ENCODE measurements at places on chromosomes 11 and 22. TPM values are rescaled to one million over a fixed set of nuclear protein-coding genes. Genes with fewer than 3 reads are reported as not detected.

GRCh38 chr11:130646881-130647280 lies 198.4 kb downstream of the ADAMTS15 start:
- H3K27me3 ChIP-seq: no peaks in the 10 kb centered on the region
- no peak overlapping the region for H3K4me3 ChIP-seq
- H3K27ac ChIP-seq: no peak overlapping the region

- peaks cover 19% of the 10 kb centered on the region for H3K4me1 ChIP-seq
- peak overlapping the region; percentile 64 for H3K27ac ChIP-seq
- H3K36me3 ChIP-seq: peaks cover 9% of the 10 kb centered on the region
- DNase-seq: peak; percentile 65
- H3K4me3 ChIP-seq: peak overlapping the region; percentile 81
- no peaks in the 10 kb centered on the region for H3K27me3 ChIP-seq
These were observed 517 bp downstream of the SPINDOC start for GRCh38 chr11:63813563-63814382.

GRCh38 chr11:104366321-104366734 lies 202.4 kb upstream of the PDGFD start:
- H3K4me3 ChIP-seq: no peak overlapping the region
- no peak overlapping the region for H3K27ac ChIP-seq
- peaks cover 18% of the 10 kb centered on the region for H3K4me1 ChIP-seq

The LDHAL6A gene
- not detected for total RNA-seq

The MS4A12 gene
- not detected for total RNA-seq

GRCh38 chr11:115616971-115617370 lies 112.8 kb upstream of the CADM1 start:
- DNase-seq: no peak
- H3K4me1 ChIP-seq: peaks cover 4% of the 10 kb centered on the region
- H3K36me3 ChIP-seq: no peaks in the 10 kb centered on the region
- peaks cover 5% of the 10 kb centered on the region for H3K27me3 ChIP-seq
- no peak overlapping the region for H3K4me3 ChIP-seq

DNA sequence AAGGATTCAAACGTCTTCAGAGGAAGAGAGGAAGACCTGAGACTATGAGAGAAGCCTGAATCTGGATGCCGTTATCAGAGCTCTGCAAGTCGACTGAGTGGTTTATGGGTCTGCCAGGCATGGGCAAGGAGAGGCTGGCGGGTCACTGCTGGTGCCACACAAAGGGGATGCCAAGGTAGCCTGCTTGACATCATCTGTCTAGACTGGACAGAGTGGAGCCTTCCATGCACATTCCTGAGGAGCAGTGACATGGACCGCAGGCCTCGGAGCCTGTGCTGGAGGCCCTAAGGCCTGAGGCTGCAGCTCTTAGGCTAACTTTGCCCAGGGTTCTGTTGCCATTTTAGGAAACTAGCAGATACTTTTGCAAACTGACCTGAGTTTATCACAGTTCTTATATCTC lies 127.4 kb downstream of the WT1 start:
- DNase-seq: no peak
- no peaks in the 10 kb centered on the region for H3K27me3 ChIP-seq
- H3K4me3 ChIP-seq: no peak overlapping the region
- peaks cover 64% of the 10 kb centered on the region for H3K4me1 ChIP-seq
- H3K27ac ChIP-seq: no peak overlapping the region

The PATE4 gene
- total RNA-seq: not detected

DNA sequence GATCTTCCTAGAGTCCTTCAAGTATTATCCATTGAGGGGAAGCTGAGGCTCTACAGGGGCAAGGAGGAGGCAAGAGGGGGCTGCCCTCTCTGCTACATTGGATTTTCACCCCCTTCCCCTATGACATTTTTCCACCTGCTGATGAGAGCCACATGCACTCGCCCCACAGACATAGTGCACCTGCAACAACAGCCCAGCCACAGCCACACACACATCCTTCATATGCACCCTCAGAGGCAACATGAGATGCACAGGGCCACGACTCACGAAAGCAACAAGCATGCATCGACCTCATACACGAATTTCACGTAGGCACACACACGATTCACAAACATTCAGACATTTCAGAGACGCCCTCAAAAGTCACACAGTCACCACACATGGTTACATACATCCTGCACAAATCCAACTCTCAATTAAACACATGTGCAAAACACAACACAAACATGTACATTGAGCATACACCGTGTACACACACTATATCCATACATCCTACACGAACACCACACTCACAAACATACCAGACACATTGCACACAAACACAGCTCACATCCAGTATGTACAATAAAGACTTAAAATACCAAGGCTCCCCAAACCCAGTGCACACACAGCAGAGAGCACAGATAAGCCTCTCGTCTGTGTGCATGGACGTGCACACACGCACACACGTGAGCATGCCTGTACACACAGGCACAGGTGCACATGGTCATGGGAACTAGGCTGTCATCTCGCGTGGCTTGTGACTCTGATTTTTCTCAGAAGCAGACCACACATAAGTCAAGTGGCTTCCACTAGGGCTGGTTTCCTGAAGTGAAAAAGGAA lies 6.3 kb upstream of the LRRC32 start:
- H3K27me3 ChIP-seq: peaks cover 7% of the 10 kb centered on the region
- H3K27ac ChIP-seq: no peak overlapping the region
- no peak overlapping the region for H3K4me3 ChIP-seq
- H3K4me1 ChIP-seq: no peaks in the 10 kb centered on the region
- no peak for DNase-seq
